Caki2 (cell line): ENCODE measurements at places on chromosomes 5 and 9.

GRCh38 chr5:2890011-2890410, 138.5 kb upstream of the IRX2 start:
- DNase-seq, result no peak

DNA sequence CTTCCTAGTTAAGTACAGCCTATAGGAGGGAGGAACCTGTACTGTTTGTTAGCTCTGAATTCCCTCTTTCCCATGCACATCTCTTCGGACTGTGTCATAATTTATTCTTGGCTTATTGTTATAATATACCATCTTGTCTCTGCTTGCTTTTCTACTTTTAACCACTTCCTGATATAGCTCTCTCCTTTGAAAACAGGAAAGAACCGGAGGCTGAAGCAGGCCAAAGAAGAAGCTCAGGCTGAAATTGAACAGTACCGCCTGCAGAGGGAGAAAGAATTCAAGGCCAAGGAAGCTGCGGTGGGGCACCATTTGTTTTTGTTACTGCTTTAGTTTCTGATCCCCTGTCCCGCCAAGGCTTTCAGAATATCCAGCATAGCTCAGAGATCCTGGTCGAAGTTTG, 4.8 kb downstream of the ATP6V1G1 start:
- DNase-seq, result no peak

DNA sequence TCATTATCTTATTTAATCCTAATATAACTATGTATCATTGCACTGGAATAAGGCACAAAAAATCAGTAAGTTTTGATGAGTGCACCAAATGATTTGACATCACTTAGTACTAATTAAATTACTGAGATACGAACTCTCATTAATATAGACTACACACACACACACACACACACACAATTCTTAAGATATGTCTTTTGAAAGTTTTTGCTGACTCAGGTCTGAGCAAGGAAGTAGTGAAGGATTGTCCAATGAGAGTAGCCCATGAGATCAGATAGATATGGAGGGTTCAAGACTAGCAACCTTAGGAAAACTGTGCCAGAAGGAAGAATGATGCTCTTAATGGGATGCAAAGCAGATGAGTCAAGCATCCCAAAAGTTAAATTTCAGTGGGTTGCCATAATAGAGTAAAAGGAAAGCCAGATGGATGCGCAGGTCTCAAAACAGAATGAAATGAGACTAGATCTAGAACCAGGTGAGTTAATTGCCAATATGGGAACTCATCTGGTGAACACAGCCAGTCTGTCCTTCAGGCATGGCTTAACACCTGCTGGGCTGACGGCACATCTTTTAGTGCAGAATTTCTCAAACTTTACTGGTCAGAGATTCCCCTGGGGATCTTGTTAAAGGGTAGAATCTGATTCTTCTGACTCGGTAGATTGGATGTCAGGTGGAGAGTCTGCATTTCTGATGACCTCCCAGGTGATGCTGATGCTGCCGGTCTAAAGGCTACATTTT, 197.0 kb upstream of the NR4A3 start:
- no peak for DNase-seq

GRCh38 chr5:67515020-67515689, 318.6 kb upstream of the CD180 start:
- no peak for DNase-seq

DNA sequence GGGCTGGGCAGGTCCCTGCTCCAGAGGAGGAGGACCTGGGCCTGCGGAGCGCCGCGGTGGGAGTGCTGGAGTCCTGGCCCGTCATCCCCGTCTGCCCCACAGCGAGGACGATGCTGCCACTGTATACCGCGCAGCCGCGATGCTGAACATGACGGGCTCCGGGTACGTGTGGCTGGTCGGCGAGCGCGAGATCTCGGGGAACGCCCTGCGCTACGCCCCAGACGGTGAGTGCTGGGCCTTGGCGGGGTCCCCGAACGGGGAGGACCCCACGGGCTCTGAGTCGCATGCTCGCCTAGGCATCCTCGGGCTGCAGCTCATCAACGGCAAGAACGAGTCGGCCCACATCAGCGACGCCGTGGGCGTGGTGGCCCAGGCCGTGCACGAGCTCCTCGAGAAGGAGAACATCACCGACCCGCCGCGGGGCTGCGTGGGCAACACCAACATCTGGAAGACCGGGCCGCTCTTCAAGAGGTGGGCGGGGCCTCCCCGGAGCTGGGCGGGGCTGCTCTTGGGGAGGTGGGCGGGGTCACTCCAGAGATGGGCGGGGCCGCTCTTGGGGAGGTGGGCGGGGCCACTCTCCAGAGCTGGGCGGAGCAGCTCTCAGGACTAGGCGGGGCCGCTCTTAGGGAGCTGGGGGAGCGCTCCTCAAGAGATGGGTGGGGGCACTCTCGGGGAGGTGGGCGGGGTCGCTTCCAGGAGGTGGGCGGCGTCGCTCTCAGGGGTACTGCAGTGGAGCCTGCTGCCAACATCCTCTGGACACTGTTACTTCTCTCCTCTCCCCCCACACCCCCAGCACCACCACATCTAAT, 13.1 kb downstream of the LRRC26 start:
- DNase-seq, result no peak

DNA sequence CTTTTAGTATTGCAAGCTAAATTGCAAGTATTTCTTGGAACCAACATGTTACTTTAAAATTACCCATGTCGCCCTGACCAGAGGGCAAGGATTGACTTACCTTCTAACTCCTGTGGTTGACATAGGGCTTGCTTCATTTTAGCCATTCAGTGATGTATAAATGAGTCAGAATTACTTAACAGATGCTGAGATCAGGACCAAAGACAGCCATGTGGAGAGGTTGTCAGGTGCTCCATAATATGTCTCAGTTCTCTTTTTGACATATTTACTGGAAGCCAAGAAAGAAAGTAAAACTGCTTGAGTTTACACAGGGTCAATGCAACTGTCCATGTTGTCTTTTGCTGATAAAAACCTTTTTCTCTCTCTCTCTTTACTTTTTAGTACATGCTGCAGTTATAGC, 33.2 kb downstream of the F2RL2 start:
- DNase-seq, result no peak

DNA sequence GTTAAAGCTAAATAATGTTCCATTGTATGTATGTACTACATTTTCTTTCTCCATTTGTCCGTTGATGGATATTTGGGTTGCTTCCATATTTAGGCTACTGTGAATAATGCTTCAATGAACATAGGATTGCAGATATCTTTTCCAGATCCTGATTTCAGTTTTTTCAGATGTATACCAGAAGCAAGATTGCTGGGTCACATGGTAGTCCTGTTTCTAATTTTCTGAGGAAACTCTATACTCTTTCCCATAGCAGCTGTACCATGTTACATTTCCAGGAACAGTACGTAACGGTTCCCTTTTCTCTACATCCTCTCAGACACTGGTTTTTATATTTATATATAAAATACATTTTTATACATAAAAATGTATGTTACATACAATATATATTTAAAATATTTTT, 121.8 kb downstream of the GCNT1 start:
- no peak for DNase-seq

- no peak for DNase-seq
Measured at GRCh38 chr9:122333169-122333808, 37.5 kb upstream of the PTGS1 start.

GRCh38 chr5:98631311-98632054, 142.0 kb upstream of the RGMB start:
- DNase-seq, result peak; percentile 55

DNA sequence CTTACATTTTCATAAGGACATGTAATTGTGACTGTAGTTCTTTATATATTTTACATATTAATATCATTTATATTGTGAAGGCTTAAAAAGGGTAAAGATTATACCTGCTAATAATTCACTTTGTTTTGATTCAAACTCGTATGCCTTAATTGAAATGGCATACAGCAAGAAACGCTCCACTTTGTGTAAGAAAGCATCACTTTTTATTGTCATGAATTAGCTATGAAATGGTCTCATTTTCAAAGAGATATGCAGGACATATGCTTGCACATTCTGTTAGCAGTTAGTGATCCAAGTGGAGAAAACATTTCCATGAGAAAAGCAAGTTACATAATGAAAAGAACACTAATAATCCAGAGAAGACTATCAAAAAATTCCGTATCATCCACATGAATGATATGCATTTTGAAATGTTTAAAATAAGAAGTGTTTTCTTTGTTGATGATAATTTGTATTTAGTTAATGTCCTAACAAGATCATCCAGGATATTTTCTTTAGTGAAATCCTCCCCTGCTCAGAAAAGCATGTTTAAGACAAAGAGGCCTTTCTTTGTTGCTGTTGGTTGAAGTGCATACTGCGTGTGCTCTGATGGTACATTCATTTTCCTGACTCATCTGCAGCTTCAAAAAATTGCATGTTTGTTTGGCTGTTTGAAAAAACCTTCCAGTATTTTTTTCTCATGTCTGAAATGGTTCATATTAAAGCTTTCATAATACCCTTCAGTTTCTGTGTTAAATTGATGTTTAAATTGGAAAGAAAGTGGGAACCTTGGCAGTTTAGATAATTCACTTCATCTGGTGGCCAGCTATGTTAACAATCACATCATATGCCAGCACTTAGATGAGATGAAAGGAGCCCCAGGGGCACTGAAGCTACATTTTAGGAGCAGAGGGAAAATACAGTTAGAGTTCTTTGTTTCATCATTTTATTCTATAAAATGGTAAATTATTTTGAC, 242.2 kb downstream of the CSNK1G3 start:
- no peak for DNase-seq

GRCh38 chr5:59117320-59117719, 534.4 kb downstream of the RAB3C start:
- no peak for DNase-seq

DNA sequence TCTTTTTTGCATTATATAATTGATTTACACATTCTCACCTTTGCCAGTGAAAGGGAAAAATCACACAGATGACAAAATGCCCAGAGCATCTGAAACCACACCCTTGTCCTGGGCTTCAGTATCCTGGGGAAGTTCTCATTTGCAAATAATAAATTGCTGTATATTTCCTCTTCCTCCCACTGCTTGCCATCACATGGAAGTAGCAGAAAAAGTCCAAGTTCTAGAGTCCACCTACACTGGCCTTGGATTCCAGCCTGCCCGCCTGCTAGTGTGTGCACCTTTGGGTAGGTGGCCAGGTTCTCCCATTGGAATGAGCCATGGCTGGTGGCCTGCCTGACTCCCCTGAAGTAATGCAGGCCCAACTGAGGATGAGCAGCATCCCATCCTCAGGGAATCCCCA, 149.4 kb downstream of the GADD45G start:
- DNase-seq, result no peak

GRCh38 chr9:4055032-4055431, 244.8 kb downstream of the GLIS3 start:
- DNase-seq, result no peak

DNA sequence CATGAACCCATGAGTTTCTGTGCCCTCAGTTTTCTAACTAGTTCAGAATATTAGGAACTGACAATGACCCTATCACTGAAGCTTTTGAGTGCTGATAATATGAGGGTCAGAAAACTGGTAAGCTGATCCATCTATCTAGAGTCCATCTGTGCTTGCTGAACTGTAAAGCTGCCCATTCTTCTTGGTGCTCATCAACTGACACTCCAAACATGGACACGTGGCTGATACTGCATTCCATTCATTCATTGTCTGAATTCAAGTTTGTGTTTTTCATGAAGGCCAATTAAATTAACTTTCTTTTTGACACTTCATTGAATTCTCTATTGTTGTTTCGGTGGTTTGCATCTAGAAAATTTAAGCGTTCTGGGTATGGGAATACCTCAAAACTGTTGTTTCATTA, 17.6 kb downstream of the NREP start:
- no peak for DNase-seq

GRCh38 chr5:83703059-83703458, 17.6 kb downstream of the HAPLN1 start:
- no peak for DNase-seq

GRCh38 chr9:134551644-134552348, 89.8 kb upstream of the COL5A1 start:
- peak; percentile 68 for DNase-seq

GRCh38 chr9:107386396-107386795, 103.2 kb downstream of the KLF4 start:
- DNase-seq, result no peak

- DNase-seq, result no peak
Measured at GRCh38 chr9:20030221-20030620, 241.4 kb upstream of the SLC24A2 start.
